Activated T-cell treated with anti-CD3 and anti-CD28 coated beads for 4 hours (primary cell): ENCODE measurements at places on chromosomes 16 and 17.
A peak's percentile ranks its signal among the peaks of the same experiment; 100 is the strongest.

DNA sequence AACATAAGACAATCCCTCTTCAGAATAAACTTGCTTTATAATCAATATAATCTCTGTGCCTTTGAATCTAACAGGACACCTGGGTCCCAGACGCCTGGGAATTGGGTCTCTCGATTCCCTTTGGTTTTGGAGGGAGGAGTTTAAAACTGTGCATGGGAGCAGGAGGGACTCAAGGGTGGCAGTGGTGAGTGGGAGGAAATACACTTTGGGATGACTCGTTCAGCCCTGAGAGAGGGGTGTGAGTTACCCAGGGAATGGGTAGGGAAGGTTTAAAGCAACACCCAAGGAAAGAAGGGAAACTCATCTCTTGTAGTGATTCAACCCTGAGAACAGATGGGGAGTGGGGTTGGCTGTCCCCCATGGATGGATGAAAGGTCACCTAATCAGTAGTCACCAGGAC, 1.6 kb downstream of the RANGRF start:
- DNase-seq = no peak

DNA sequence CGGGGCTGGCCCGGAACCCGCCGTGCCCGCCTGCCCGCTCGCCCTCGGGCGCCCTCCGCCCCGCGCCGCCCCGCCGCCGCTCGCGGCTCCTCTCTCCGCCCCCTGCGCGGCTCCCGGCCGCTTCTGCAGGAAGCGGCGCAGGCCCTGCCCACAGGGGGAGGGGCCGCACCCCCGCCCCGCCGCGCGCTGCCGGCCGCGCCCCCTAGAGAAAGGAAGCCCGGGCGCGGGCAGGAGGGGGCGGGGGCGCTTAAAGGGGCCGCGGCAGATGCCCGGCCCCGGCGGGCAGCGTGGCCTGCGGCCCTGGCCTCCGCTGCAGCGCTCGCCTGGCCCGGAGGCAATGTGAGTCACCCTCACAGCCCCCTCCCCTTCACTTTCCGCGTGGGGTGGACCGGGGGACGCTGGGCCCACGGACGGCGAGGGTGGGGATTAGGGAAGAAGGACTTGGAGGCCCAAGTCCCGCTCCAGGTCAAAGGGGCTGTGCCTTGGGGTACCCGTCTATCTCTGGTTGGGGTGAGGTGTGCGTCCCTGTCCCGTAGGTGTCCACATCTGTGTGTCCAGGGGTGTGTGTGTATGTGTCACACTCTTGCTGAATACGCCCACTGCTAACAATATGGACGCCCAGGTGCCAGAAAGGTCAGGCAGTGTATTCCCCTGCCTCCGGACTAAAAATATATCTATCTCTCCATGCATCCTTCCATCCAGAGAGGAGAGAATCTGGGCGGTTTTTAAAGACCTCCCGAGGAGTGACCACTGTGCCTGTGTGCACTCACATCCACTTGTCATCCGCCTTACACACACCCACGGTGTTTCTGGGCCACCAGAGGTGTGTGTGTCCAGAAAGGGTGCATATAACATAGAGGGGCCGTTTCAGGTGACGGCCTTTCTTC, at the start of gene GIT1:
Gene GIT1 (minus strand): TSS at position 125 of the 887 bp plus-strand sequence. CDS start 270 bp downstream, outside the sequence.
- DNase-seq = peak; percentile 78

GRCh38 chr17:71709946-71710345, 410.9 kb upstream of the SOX9 start:
- no peak for DNase-seq

GRCh38 chr16:48492133-48492532, 106.9 kb upstream of the SIAH1 start:
- no peak for DNase-seq

GRCh38 chr16:28556914-28557320, 3.2 kb downstream of the SGF29 start:
- DNase-seq = no peak

GRCh38 chr16:78813661-78814311, 714.3 kb downstream of the WWOX start:
- DNase-seq = no peak

DNA sequence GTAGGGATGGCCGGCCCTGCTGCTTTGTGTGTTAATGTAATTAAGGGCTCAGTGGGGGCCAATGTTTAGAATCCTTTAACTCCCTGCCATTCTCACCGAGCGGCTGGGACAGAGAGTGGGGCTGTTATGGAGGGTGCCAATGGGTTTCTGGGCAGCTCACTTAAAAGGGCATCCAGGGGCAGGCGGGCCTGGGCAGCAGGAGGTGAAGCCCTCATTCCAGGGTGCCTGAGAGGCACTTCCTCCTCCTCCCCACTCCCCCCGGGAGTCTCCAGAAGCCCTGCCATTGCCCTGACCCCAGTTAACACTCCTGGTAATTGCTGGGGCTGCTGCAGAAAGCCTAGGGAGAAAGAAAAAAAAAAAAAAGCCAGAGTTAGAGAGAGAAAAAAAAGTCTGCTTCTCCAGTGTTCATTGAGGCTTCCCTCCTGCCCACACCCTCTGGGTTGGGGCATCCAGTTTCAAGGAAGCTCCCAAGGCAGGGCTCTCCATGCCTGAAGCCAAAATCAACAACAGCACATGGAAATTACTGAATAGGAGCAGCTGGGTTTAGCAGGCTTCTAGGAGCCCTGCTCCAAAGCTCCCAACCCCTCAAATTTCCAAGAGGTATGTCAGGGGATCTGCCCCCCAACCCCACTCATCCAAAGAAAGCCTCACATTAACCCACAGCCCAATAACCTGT, 28.0 kb downstream of the CUEDC1 start:
- DNase-seq = no peak

- DNase-seq = no peak
Observed at GRCh38 chr17:51585514-51586104, 325.3 kb downstream of the UTP18 start.

GRCh38 chr17:67853703-67854102, 28.4 kb downstream of the BPTF start:
- DNase-seq = no peak

GRCh38 chr16:1206326-1206725, 18.7 kb downstream of the TPSG1 start:
- no peak for DNase-seq

GRCh38 chr17:43200127-43200526, 11.5 kb upstream of the TMEM106A start:
- no peak for DNase-seq

- DNase-seq = no peak
Observed at GRCh38 chr17:43528988-43529814, 16.9 kb downstream of the ETV4 start.

DNA sequence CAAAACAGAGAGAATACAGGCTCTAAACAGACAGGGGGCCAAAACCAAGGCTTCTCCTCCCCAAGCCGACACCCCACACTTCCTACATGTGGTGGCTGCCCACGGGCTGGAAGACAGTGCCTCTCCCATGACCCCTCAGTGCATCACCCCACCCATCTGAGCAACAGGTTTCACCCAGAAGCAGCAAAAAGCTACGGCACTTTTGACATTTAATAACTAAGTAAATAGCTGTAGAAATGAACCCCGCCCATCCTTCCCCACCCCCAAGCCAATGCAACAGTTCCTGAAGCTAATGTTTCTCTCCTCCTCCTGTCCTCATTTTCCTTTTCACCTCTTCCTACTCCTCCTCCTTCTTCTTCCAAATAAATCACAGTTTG, 9.9 kb upstream of the SOX9 start:
- no peak for DNase-seq

GRCh38 chr17:58913552-58913951, 157.9 kb downstream of the PPM1E start:
- DNase-seq = no peak

GRCh38 chr16:82040296-82040695, 5.2 kb downstream of the HSD17B2 start:
- DNase-seq = no peak

- DNase-seq = no peak
Observed at GRCh38 chr16:86337138-86337537, 173.2 kb upstream of the FOXF1 start.

DNA sequence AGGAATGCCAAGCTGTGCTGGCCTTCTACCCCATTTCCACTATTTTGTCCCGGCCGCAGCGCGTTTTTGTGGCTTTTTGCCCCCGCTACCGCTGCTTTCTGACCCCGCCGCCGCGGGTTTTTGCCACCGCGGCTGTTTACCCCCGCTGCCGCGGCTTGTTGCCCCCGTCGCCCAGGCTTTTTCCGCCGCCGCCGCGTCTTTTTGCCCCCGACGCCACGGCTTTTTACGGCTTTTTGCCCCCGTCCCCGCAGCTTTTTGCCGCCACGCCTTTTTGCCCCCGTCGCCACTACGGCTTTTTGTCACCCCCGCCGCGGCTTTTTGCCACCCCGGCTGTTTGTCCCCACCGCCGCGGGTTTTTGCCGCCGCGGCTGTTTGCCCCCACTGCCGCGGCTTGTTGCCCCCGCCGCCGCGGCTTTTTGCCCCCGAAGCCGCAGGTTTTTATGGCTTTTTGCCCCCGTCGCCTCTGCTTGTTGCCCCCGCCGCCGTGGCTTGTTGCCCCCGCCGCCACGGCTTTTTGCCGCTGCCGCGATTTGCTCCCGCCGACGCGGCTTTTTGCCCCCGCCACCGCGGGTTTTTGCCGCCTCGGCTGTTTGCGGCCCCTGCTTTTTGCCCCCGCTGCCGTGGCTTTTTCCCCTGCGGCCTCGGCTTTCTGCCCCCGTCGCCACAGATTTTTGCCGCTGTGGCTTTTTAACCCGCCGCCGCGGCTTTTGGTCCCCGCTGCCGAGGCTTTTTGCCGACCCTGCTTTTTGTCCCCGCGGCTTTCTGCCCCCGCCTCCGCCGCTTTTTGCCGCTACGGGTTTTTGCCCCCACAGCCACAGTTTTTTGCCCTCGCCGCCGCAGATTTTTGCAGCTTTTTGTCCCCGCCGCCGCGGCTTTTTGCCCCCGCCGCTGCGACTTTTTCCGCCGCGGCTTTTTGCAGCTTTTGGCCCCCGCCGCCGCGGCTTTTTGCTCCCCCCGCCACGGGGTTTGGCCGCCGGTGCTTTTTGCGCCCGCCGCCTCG, 520.4 kb upstream of the WSB1 start:
- no peak for DNase-seq

DNA sequence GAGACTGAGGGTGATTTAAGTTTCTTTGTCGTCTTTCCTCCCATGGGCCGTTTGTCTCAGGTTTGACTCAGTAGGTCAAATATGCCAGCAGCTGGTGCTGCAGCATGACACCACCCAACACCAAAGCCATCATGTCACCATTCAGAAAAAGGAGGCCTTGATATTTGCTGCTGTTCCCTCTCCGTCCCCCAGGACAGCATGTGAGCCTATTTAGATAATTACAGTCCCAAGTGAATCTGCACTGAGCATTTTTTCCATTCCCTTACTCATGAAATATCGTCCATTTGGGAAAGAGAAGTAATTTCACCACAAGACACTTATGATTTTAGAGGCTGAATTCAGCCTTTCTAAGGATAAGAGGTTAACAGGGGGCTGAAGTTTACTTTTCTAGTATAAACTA, 62.2 kb upstream of the ADORA2B start:
- no peak for DNase-seq

GRCh38 chr17:11384131-11384530, 143.1 kb downstream of the SHISA6 start:
- no peak for DNase-seq

DNA sequence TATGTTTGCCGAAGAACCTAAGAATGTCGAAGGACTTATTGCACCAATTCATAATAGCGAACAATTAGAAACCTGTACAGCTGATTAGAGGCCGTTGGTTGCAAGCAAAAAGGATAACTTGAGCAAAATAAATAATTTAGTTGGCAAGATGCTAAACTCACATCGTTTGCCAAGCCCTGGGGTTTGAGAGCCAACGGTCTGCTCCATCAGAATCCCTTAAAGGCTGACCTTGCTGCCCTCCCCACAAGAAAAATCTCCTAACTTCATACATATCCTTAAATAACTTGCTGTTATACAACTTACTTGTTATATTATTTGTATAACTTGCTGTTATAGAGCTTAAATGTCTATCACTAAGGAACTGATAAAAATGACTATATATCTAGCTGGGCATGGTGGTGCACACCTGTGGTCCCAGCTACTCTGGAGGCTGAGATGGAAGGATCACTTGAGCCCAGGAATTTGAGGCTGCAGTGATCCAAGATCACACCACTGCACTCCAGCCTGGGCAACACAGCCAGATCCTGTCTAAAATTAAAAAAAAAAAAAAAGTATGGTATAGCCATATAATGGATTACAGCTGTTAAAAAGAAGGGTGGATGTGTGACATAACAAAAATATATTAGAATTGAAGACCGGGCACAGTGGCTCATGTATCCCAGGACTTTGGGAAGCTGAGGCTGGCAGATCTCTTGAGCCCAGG, 1.9 kb upstream of the TRIM37 start:
- no peak for DNase-seq

DNA sequence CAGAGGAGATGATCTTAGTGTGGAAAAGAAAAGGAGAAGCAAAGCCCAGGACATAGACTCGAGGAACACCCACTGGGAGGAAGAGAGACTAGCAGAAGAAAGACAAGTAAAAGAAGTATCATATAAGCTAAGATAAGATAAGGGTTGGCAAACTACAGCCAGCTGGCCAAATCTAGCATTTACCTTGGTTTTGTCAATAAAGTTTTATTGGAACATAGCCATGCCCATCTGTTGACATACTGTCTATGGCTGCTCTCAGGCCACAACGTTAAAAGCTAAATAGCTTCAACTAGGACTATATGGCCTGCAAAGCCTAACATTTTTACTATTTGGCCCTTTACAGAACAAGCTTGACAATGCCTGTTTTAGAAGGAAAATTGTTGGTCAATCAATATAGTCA, 166.4 kb upstream of the AXIN2 start:
- DNase-seq = no peak

GRCh38 chr16:57231821-57232350, 13.2 kb upstream of the ARL2BP start:
- no peak for DNase-seq

GRCh38 chr17:3970668-3971067, 6.4 kb upstream of the ATP2A3 start:
- no peak for DNase-seq

GRCh38 chr17:10513299-10514067, 4.9 kb downstream of the MYH1 start:
- no peak for DNase-seq

- no peak for DNase-seq
Observed at GRCh38 chr17:82887255-82888164, 47.7 kb upstream of the ZNF750 start.

GRCh38 chr17:2611627-2612026, 18.2 kb downstream of the PAFAH1B1 start:
- no peak for DNase-seq

GRCh38 chr16:54447576-54448440, 161.2 kb upstream of the IRX3 start:
- DNase-seq = no peak

DNA sequence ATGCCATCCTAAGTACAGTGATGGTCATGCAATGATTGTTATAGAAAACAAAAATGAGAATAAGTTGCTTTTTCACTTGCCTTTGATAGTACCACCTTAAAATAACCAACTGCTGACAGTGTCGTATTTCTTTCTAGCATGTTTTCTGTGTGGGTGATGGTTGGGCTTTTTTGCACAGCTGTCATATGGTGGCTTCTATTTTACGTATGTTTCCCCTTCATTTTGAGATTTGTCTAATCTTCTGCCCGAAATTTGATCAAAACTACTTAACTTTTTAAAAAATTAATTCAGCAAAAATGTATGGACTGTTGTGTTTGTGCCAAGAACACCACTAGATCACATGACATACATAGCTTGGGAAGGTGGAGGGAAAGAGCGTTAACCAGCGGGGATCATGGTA, 90.7 kb downstream of the CLEC16A start:
- DNase-seq = no peak
